ENCODE measurements at places on chromosomes 3 and 15.

- DNase-seq = peak; percentile 44
Observed at GRCh38 chr15:91099616-91099994, 452 bp upstream of the SV2B start.

GRCh38 chr3:51940648-51941462 lies 849 bp downstream of the RRP9 start:
- DNase-seq = no peak

GRCh38 chr3:171986176-171986575 lies 53.2 kb upstream of the FNDC3B start:
- DNase-seq = no peak

DNA sequence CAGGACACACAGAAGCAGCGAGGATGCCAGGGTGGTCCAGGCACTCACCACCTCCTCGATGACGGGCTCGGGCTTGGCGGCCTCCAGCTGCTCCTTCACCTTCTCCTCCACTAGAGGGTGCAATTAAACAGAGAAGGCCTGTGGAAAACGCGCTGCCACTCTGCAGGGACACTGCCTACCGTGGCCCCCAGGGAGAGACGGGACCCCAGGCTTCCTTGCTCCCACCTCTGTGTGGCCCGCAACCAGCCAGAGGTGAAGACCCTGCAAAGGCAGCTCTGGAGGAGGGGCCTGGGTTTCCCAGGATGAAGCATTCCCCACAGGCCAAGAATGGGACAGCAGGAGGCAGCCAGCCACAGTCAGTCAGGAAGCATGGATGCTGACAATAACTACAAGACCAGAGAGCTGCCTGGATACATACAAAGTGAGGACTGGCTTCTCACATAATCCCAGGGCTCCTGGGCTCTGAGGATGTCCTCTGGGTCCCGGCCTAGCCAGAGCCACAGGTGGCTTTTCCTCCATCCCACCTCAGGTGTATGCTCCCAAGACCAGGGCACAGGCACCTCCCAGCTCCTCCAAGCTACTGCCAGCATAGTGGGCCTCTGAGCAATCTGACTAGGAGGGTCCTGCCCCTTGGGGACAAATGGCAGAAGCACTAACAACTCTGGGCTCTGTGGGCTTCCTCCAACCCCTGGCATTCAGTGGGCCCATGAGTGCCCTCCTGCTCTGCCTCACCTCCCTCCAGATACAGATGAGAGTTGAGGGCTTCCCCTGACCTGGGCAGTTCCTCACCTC lies 46.2 kb downstream of the PTH1R start:
- no peak for DNase-seq
